Gastroesophageal sphincter (tissue), 4 donors: ENCODE measurements at places on chromosomes 4 and X. TPM values are rescaled to one million over a fixed set of nuclear protein-coding genes. Genes with fewer than 3 reads are reported as not detected.

SPARCL1 gene
- total RNA-seq, result 1,665 TPM

SATL1 gene
- not detected for total RNA-seq

IL21 gene
- total RNA-seq, result 0.12 TPM

TXK gene
- total RNA-seq, result 0.32 TPM

FAT1 gene
- 279 TPM for total RNA-seq

FAAH2 gene
- not detected for total RNA-seq

RHOH gene
- 1.5 TPM for total RNA-seq

S100P gene
- 0.94 TPM for total RNA-seq

DNA sequence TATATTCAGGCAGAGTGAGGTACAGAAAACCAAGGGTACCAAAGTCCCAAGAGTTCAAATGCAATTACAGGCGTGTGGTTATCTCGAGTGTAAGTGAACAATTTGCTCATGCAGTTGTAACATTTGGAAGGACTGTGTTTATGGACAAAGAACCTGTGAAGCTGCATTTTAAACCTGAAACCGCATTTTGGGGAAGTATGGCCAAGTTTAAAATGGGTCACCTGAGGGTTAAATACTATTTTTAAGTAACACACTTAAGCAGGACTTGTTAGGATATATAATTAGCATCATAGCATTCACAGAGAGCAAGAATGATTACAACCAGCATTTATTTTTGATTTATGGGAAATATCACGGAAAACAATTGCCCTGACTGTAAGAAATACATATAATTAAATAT, 79.1 kb upstream of the LCORL start:
- ATAC-seq, result no peak

DNA sequence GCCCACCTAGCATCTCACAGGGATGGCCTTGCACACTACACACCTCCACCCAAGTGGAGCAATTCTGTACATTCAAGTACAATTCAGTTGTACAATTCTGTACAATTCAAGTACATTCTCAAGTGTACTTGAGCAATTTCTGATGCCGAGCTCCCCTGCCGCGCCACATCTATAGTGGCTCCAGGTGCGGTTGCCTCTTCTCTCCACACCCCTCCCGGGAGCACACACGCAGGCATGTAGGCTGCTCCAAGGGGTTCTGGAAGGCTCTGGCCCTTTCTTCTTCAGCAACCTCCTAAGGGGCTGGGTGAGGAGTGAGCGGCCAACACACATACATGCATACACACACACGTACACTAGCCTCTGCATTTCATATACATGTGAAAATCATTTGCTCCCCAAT, 18.9 kb upstream of the DUSP9 start:
- ATAC-seq, result no peak

GRCh38 chrX:133838761-133839676, 146.4 kb downstream of the GPC3 start:
- ATAC-seq, result no peak

GRCh38 chr4:113772319-113772718, 10.8 kb upstream of the CAMK2D start:
- ATAC-seq, result no peak

DNA sequence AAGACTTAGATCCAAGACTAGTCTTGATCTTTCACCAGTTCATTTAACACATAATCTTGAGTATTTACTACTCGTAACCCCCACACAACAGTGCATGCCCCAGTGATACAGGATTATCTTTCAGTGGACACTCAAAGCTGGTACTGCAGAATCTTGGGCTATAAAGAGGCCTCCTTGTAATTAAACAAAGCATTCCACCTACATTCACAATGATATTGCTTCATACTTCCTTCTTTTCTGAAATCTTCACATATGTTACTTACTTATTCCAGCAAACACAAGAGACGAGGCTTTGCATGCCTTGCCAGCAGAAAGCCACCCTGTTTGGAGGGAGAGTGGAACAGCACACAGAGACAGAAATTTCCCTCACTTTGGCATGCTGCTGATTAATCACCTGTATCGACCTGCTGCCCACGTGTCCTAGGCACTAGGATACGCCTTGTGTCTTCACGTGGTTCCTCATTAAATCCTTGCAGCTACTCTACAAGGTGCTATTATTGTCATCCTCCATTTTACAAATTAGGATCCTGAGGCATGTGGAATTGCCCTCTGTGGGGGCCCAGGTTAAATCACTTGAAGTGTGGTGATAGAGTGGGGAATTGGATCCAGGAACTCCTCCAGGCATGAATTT, 77.3 kb downstream of the FAM184B start:
- ATAC-seq, result no peak

DNA sequence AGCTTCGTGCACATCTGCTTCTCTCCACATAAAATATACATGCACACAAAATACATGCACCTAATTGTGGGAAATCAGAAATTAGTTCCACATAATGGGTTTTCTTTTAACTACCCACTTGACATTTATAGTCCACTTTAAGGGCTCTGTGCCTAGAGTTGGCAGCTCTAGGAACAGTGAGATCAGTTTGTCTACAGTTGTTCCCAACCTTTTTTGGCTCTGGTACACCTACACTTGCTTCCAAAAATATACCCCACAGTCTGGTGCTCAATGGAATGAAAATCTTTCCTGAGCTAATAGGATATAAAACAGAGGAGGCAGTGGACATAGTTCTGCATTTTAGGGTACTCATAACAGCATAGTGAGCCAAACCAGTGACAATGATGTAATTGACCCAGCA, 36.1 kb downstream of the HDAC8 start:
- peak; percentile 58 for ATAC-seq

GRCh38 chr4:30264465-30264864, 455.7 kb upstream of the PCDH7 start:
- ATAC-seq, result no peak

DNA sequence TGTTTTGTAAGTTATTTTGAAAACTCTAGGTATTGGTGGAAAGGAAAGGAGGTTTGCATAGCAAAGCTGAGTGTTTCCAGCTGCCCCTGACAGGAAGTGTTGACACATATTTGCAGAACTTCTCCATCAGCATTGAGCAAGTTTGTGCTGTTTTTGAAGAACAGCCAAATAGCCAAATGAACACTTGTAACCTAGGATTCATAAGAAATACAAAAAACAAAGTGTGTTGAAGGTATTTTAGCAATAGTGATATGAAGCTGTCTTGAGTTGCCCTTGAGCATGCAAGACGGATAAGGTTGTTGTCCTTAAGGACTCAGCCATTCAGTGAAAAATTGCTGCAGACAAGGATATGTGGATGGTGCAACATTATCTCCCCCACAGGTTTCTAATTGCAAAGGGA, 68.3 kb upstream of the PGM2 start:
- ATAC-seq, result peak; percentile 82

GRCh38 chr4:14364953-14365536, 637.2 kb upstream of the CPEB2 start:
- ATAC-seq, result no peak

DNA sequence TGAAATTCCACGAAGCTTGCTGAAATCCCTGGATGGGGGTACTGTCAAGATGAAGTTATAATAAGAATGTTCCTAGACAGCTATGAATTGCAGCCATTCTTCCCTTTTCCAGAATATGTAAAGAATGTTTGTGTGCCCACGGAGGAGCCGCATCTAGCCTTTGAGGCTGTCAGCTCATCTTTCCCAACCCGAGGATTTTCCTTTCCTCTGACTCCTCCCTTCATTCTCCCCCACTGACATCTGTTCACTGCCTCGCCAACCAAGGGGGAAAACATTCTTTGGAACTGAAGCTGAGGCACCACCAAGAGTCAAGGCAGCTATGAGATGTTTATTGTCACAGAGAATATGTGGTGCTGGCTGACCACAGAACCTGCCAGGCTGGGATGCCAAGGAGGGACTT, 8.8 kb downstream of the NHSL2 start:
- ATAC-seq, result no peak

GRCh38 chrX:30748342-30748960, 95.2 kb downstream of the GK start:
- no peak for ATAC-seq

- no peak for ATAC-seq
Observed at GRCh38 chrX:132375941-132376340, 112.9 kb downstream of the MBNL3 start.

GRCh38 chrX:35890699-35891098, 28.8 kb upstream of the CFAP47 start:
- ATAC-seq, result no peak

DNA sequence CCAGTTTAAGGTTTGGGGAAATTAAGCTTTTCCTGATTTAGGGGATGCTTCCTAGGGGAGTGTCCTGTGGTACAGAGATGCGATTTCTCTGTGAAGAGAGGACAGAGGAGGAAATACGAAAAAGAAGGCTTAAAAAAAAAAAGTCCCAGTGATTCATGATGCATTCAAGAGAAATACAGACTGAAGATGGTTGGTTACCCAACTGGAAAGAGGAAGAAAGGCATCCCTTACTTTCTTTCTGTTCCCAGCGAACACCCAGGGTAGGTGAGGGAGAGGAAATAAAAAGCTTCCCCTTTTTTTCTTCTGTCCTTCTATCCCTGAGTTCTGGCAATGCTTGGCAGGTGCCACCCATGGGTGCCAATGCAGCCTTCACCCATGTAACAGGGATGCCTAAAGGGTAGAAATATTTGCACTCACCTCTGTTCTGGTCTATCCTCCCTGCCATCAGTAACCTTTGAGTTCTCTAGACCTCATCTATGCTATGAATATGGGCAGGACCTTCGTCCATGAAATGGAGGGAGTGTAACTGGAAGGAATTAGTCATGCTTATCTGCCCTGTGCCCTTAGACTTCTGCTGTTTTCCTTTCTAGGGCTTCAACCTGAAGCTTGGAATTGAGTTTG, 230.1 kb upstream of the GALNTL6 start:
- ATAC-seq, result no peak

GRCh38 chrX:7100022-7100421, 47.5 kb upstream of the STS start:
- no peak for ATAC-seq

DNA sequence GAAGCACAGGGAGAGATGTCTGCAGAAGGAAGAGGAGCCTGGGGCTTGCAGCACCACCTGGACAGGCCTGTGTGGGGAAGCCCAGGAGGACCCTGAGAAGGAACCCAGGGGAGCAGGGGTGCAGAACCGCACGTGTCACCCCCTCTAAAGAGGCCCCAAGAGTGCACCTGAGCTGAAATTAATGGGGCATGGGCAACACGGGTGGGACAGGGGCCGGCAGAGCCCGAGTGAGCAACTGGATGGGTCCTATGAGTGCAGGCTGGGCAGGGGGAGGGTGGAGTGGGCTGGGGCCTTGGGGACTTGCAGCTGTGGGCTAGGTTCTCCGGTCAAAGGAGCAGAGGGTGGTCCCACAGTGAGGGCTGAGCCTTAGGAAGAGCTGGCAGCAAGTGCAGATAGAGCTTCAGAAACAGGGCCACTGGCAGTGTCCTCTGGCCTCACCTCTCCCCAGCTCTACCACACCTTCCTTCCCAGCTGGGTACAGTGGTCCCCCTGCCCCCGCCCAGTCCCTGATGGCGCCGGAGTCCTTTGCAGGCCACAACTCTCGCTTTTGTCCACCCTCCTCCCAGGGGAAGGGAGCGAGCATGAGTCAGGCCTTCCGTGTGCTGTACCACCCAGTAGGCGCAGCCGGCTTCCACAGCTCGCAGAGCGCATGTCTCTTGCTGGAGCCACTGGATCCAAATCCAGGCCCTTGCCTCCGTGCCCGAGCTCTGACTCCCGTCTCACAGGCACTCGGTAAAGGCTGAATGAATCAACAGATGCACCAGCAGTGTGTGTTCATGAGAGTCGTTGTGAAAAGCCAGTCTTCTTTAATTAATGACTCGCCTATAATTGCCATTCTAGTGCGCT, 131.6 kb downstream of the HMX1 start:
- ATAC-seq, result no peak

GRCh38 chr4:8614365-8615193, 22.0 kb downstream of the CPZ start:
- ATAC-seq, result no peak

DNA sequence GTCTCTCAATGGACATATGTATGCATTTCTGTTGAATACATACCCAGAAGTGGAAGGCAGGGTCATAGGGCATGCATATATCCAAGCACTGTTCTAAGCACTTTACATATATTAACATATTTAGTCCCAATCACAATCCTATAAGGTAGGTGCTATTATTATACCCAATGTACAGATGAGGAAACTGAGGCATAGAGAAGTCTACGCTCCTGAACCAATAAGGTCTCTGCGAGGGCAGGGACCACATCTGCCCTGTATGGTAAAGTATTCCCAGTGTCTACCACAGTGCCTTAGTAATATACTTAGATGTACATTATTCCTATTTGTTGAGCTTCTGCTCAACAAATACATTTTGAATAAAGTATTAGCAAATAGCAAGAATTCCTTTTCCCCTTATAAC, 5.2 kb downstream of the PPAT start:
- no peak for ATAC-seq

GRCh38 chr4:152185786-152186550, 349.9 kb downstream of the FBXW7 start:
- no peak for ATAC-seq

GRCh38 chr4:86730310-86730709, 118.9 kb downstream of the SLC10A6 start:
- no peak for ATAC-seq

DNA sequence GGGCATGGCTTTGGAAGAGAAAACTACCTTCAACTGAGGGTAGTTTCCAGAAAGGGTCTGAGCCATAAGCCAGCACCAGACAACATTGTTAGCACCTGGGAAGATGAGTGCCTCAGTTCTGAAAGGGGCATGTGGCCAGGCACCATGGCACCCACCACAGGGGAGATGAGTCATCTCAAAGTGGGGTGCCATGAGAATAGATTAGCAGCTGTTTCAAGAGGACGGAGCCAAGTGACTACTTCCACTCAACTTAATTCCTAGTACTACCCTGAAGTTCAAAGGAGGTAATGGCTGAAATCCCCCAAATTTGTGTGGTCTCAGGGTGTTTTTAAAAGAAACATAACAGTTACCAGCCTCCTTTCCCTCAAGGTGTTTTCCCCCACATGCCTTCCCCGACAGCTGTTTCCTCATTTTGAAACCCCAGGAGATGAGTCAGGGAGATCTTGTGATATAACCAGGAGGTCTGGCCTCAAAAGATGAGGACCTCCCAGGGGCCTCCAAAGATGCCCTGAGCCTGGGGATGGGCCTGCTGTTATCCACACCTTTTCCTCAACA, 27.8 kb upstream of the FTHL17 start:
- ATAC-seq, result no peak

DNA sequence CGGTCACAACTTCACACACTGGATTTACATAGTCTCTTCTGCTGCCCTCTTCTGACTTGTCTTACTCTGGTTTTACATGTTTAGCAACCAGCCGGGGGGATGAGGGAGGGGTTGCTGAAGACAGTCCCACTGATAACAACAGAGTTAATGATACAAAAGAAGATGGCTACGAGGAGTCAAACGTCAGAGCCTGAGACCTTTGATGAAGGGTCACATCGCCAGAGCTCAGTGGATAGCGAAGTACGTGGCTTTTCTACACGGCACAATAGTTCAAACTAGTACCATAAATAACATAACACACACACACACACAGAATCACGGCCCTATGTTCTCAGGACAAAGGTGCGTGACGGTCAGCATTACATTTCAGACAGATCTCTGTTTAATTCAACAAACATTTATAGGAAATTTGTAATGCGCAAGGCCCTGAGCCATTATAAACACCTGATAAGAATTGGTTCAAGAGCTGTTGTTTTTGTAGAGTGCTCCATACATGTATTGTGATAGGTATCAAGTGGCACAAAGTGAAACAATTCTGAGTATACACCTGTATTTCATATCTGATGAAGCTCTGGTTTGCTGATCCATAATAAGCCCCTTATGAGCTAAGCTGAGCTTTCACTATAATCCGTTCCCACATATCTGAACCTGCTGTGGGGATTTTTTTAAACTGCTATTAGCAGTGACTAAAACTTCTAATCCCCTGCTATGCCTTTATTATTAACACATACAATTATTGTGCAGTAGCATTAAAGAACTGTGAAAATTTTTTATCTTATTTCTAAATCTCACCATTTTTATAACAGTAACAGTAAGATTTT, 100.0 kb downstream of the NR3C2 start:
- ATAC-seq, result no peak
